SK-N-SH (cell line): ENCODE measurements at places on chromosomes 12 and 14.

- no peak for DNase-seq
Observed at GRCh38 chr12:1972260-1972659, 32.0 kb downstream of the DCP1B start.

DNA sequence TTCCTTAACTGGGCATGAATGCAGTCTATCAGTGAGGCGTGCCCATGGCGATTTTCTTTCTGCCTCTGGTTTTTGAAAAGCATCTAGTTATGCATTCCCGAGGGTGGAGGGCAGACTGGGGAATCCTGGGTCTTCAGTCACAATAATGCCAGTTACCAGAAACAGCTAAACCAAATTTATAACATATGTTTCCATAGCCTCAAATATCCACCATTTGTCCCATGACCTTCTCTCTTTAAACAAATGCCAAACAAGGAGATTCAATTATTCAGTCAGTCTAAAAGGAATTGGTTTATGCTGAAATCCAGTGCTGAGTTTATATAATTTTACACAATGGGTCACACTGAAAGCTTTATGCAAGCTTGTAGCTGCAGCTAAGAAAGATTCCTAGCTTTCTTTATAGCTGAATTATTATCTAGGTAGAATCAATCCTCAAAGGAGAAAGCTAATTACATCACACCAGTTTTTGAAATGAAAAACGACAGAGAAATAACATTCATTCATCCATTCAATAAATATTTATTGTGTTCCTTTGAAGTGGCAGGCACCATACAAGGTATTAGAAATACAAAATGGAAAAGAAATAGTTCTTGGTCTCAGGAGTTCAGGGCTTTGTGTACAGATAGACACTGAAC lies 131.3 kb upstream of the RAP1B start:
- peak; percentile 32 for DNase-seq

DNA sequence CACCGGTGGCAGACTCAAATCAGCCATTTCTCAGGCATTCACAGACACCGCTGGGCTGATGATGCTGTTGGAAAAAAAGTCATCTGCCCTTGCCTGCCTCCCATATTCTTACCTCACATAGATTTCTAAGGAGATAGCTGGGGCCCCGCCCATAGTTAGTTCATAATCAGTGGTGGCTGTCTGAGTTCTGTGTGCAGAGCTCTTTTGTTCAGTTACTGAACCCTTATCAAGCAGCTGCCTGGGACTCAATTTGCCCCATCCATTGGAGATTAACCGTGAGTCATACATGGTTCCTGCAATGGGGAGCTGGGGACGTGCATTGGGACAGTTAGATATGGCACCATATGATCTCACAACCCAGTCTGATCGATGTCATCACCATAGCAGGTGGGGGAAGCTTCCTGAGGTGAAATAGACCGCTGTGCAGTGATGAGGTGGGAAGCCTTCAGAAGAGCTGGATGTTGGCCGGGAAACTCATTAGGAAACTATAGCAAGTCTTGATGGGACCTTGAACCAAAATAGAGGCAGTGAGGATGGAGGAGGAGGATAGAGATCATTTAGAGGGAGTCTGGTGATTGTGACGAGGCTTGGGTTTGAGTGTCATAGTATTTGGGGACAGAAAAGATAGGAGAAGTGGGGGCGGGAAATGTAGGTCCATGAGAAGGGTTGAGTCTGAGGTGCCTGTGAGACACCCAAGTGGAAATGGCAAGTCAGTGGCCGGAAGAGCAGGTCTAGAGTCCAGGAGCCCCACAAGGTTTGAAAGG lies 147.8 kb downstream of the GCH1 start:
- DNase-seq: no peak

DNA sequence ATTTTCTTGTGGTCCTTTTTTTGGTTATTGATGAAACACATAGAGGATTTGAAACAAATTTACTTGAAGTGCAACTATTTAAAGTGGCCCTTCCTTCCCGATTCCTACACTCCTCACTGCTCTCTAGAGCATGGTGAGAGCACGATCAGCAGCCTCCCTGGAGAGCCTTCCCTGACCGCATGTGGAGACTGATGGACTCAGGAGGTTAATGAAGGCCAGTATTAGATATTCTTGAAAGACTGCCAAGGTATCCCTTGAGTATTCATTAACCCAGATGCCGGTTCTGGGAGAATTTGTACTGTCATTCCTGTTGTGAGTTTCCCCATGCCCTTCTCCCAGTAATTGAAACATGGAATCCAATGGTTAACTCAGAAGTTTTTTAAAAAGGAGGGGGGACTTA lies 102.8 kb upstream of the FGD4 start:
- DNase-seq: no peak

- DNase-seq: peak; percentile 42
Observed at GRCh38 chr12:128810182-128811127, 13.3 kb downstream of the SLC15A4 start.

DNA sequence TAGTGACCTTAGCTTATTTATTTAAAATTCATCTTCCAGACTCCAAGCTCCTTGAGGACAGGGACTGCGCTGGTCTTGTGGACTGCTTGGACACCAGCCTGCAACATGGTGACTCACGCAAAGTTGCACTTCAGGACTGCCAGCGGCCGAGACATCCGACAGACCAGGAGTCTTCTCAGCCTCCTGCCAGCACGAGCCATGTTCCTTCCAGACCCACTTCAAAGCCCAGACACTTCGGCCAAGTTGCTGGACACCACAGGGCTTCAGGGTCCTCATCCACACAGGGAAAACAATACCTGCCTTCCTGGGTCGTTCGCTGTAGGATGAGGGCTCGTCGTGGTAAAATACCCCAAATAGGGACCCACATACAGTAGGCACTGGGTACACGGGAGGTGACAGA lies 88.7 kb downstream of the BCL11B start:
- DNase-seq: no peak
